Hematopoietic multipotent progenitor cell treated with erythropoietin and hydrocortisone succinate and interleukin-3 and kit ligand, for 4 days (in vitro differentiated cells): ENCODE measurements at places on chromosomes 5 and 9.

DNA sequence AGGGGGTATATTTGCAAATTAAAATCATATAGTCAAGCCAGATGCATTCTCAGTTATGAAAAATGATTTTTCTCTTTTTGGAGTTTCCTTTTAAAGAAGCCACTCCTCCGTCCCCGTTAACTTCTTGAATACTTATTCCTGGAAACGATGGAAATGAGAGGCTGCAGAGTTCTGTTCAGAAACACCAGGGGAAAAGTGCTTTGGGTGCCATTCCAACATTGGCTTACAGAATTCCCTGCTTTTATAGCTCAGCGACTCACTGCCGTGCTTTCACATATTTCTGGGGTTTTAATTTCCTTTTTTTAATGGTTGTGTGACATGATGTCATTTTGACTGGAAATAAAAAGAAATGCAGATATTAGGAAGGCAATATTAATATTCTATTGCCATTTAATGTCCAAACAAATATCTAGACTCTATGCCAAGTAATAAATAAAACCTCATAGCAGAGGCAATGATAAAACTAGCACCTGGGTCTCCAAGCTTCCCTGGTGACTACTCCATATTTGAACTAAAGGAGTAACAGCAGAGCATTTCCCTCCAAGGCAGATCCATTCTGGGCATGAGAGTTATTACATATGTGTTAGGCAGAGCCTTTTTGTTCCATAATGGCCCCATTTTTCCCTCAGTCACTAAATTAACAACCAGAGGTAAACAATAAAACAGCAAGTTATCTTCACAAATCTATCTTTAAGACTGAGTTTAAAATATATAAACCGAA lies 363.4 kb downstream of the EBF1 start:
- no peak for DNase-seq

GRCh38 chr9:9117866-9118265 lies 1318.3 kb upstream of the DMAC1 start:
- no peak for DNase-seq

- no peak for DNase-seq
These were observed 57.4 kb upstream of the ANGPTL2 start for GRCh38 chr9:127179633-127180441.

GRCh38 chr5:139788294-139788910 lies 7.2 kb upstream of the PSD2 start:
- DNase-seq: no peak

DNA sequence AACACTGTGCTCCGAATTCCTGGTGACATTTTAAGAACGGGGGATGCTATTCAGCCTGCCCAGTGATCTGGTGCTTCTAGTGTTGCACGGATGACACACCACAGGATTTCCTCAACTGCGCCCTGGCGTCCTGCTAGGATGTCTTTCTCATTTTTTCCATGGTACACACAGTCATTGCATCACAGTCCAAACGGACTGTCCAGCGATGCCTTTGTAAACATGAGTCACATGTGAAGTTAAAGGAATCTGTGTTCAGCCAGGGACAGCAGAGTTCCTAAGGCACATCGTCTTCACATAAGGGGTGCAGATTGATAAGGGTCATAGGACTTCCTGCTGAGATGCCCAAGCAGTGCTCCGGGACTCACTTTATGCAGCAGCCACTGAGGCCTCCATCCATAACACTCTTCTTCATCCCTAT lies 9.3 kb upstream of the PTPN3 start:
- DNase-seq: no peak

GRCh38 chr9:135070964-135071735 lies 16.3 kb upstream of the OLFM1 start:
- no peak for DNase-seq
